Stimulated activated CD8-positive, alpha-beta memory T cell treated with anti-CD3 and anti-CD28 coated beads, Interleukin-15, amount 100 ng/mL, for 1 hour (primary cell): ENCODE measurements at places on chromosomes 2 and 18.

- no peak for DNase-seq
These were observed 263.9 kb downstream of the LTBP1 start for GRCh38 chr2:33210626-33211025.

DNA sequence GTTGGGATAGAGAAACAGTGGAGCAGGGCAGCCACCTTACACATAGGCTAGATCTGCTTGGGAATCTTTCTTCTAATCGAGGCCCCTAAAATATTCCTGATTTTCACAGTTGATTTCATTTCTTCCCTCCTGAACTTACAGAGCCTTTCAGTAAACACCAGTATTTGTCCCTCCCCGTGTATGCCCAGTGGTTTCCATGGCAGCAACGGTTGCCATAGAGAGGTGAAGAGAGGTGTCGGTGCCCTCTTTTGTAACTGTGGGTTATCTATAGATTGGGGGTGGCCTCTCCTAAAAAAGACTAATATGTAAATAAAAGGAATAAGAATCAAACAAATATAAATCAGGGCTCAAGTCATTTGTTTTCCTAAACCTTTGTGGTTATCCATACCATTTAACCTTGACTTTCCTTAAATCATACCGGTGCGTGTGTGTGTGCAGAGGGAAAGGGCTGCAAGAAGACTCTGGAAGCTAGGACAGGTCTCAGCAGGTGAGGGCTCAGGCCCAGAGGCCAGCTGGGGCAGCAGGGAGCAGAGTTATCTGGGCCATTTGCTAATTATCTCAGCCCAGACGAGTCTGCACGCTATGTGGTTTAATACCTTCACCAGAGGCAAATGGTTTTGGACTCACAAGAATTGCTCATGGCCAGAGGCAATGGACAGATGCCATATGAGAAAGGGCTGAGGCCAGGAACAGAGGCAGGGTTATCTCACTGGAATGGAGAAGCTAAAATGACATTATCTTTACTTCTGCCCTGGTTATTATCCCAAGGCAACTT lies 35.5 kb downstream of the LIPG start:
- no peak for DNase-seq

GRCh38 chr18:48790226-48790863 lies 160.4 kb downstream of the SMAD7 start:
- DNase-seq = no peak

DNA sequence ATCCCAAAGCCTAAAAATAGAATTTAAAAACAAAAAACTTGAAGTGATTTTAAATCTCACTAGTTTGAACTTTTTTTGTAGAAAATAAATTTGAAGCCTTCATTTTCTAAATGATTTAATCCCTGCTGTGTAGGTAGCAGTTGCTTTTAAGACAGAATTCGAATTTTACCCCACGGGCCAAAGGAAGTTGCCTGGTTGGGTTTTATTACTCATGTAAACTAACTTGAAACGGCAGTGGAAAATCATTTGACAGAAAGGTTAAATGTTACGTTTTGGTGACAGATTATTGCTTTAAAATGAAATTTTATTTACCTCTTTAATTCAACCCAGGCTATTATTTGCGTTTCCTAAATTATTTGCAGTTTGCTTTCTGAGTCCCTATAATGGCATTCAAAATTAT lies 2.0 kb downstream of the MAPRE2 start:
- DNase-seq = no peak

- no peak for DNase-seq
These were observed 24.8 kb downstream of the NCOA1 start for GRCh38 chr2:24515831-24516230.

DNA sequence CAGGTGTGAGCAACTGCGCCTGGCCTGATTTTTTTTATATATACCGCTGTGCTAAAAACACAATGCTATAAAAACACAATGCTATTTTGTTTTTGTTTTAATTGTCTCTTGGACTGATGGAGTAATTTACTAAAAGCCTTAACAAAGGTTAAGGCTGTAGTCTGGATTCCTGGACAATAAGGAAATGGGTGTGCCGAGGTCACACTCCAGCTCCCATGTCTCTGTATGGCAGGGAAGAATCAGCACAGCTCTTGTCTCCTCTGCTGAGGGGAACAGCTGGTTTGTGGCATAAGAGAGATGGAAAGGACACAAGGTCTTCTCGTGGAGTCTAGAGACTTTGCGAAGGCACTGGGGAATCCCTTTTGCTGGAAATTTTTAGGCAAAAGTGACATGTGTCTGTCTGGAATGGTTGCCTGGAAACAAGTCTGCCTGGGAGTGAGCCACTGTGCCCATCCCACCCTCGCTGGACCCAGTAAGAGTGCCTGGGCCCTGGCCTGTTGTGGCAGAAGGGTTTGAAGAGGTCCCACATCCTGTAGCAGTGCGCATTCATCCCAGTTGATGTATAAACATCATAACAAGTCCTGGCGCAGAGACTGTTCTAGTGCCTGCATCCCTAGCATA lies 73.1 kb downstream of the MAPK4 start:
- no peak for DNase-seq

- no peak for DNase-seq
These were observed 26.9 kb upstream of the DTNB start for GRCh38 chr2:25700221-25700660.

DNA sequence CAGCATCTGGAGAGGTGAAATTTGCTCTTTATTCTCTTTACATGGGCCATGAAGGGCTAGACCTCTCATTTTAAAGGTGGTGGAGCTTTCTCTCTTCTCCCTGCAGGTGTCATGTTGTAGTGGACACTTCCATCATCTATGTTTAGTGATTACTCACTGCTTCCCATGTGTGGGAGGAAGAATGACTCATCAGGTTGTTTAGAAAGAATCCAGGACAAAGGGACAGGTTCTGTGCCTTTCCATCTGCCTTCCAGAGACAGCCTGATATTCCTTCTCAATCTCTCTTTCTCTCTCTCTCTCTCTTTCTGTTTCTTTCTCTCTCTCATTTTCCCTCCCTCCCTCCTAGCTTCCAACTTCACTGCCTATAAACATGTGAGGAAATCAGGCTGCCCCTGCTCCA lies 38.7 kb downstream of the SCG2 start:
- no peak for DNase-seq

DNA sequence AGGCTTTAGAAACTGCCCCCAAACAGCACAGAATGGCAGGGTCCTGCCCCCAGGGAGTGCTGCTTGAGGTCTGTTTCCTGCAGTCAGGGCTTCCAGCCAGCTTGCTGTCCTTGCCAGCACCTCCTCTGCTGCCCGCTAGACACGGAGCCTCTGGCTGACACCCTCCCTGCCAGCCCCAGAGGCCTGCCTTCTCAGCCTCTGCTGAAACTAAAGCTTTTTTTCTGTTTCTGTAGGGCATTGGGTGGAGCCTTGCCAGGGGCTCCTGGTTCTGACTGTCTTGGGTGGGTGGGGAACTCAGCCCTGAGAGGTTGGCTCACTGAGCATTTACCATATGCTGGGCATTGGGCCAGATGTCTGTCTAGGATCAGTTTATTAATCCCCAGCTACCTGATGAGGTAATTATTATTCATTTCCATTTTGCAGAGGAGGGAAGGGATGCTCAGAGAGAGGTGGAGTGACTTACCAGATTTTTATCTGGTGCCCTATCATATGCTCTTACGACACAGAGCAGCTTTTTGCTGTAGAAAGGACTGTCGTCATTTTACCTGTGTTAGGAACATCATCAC lies 35.4 kb downstream of the INPP4A start:
- DNase-seq = no peak

DNA sequence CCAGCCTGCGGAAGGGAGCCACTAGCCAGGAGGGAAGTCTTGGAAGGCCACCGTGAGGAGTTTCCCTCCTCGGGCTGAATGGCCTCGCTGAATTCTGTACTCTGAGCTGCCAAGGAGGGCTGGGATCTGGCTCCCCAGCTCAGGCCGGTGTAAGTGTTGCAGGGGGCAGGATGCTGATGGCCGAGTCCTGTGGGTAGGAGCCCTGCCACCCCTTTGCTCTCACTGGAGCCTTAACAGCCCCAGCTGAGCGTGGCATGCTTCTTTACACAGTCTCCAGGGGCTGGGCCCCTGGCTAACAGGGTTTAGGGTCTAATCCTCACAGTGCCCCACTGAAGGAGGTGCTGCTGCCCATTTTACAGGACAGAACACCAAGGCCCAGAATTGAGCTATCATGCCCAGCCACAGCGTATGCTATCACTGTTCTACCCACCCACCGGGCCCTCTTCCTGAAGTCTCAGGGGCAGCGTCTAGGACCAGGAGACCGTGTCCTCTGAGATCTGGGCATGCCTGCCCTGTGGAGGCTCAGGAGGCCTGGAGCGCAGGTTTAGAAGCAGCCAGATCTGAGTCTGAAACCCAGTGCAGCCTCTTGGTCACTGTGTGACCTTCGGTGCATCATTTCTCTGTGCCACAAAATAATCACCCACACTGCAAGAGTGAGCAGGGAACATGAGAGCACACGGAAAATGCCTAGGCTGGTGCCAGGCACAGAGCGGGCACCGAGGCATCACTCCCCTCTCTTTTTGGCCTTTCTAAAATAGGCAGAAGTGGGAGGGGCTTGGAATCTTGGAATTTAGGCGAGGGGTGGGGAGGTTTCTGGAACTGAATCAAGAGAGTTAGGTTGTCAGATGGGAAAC lies 42.9 kb downstream of the TMEM37 start:
- DNase-seq = no peak

GRCh38 chr18:79828258-79828657 lies 30.5 kb downstream of the KCNG2 start:
- DNase-seq = no peak

DNA sequence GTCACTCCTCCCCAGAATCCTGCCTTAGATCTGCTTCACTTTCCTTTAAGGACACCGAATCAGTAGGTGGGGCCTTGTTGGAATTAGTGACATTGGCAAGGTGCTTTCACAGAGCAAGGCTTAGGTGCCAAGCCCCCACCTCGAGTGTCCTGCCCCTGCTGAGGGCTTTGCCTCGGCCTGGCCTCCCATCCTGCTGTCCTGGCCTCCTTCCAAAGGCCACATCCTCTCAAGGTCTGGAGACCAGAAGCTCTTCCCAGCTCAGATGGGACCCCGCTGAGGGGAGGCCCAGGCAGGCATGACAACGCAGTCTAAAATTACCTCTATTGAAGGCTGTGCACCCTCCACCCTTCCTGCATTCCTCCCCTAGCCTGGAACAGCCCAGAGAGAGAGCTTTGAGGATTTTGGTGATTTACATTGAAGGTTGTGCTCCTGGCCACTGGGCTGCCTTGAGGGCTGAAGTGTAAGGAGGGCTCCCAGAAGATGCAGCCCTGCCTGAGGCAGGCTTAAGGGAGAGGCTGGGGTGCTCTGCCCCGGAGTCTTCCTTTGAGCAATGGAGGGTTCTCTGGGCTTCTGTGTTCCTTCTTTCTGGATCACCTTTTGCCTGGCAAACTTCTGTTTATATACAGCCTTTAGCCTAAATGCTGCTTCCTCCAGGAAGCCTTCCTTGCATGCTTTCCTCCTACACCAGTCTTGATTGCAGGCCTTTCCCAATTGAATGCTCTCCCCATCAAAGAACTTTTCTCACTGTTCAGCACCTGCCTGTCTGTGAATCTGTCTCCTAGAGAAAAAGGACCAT lies 154.4 kb downstream of the DDX1 start:
- DNase-seq = no peak

GRCh38 chr2:155722290-155722689 lies 610.2 kb downstream of the NR4A2 start:
- DNase-seq = no peak

DNA sequence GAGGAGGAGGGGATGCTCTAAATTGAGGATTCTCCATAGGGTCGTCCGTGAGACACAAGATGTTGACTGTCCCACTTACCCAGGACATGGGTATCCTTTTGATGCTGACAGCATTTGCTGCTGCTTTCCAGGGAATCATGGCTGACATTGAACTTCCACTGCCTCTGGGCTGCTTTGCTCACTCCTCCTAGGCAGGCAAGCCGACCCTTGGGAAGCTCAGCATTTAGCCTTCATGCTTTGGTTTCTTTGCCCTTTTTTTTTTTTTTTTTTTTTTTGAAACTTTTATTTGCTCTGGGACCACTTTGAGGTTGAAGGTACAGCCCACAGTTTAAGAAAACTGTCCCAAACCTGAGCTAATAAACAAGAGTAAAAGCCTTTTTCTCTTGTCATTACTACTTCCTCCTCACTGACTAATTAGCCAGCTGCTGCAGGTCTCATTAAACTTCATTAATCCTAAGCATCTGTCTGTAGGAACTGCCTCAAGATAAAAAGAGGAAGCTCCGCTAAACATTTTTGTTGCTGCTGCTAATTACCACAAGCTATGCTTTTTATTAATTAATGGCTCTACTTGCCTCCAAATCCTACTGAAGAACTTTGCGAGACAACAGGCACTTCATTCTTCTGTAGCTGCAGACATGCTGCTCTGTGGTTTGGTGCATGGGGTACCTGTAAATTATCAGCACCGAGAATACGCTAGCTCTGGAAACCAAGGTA lies 125.4 kb downstream of the SPTBN1 start:
- no peak for DNase-seq

- DNase-seq = no peak
These were observed 30.9 kb downstream of the PRPF40A start for GRCh38 chr2:152686321-152686720.

DNA sequence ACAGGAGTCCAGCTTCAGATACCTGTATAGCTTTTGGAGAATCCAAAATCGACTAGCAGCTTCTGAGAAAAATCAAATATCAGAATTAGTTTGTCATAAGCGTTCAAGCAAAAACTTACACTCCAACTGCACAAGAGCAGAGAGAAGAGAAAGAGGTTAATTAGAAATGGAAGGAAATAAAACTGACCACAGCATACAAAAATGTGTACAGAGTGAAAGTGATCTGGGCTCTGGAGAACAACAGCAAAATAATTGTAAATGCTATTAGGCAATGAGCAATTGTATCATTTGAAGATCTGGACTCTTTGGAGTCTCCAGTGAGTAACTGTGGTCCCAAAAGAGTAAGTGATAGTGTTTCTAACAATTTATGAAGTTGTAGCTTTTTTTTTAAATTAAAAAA lies 867.3 kb downstream of the TRIB2 start:
- no peak for DNase-seq

DNA sequence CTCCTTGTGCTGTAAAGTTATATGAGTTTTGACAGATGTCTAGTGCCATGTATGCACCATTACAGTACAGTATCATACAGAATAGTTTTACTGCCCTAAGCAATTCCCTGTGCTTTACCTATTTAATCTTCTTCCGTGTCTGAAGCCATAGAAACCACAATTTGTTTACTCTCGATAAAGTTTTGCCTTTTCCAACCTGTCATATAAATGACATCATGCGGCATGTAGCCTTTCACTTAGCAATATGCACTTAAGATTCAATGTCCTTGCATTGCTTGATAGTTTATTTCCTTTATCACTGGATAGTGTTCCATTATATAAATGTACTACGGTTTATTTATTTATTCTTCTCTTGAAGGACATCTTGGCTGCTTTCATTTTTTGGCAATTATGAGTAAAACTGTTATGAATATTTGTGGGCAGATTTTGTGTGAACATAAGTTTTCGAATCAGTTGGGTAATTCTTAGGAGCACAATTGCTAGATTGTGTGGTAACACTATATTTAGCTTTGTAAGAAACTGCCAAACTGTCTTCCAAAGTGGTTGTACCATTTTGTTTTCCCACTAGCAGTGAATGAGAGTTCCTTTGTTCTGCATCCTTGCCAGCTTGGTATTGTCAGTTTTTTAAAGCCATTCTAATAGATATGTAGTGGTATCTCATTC lies 136.8 kb upstream of the MAP3K20 start:
- DNase-seq = no peak
